ENCODE measurements at places on chromosomes 12 and 14.

DNA sequence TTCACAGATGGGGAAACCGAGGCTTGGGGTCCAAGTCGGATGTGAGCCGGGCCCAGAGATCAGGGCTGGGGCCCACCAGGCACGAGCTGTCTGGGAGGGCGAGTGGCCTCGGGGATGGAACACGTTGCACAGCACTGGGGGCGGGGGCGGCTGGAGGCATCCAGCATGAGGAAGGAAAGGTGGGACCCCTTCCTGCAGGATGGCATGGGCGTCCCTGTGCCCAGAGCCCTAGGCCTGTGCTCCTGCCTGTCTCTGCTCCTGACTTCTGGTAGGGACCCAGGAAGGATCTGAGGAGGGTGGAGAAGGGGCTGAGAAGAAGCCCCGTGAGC lies 183.4 kb downstream of the KIF26A start:
- DNase-seq = no peak

DNA sequence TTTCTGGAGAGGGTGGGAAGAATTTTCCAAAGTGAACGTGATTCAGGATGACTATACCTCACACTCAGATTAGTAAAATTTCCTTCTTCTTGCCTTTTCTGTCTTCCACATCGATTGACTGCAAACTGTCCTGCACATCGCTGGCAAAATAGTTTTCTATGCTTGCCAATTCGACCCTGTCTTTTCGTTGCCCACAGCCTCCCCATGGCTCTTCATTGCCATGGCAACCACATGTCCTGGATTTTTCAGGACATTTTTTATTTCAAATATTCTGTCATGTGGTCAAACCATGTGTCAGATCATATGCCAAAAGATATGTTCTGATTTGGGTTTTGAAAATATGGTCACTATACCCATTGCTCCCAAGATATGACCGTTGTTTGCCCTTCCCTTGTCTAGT lies 46.9 kb upstream of the OTX2 start:
- DNase-seq = no peak

- no peak for DNase-seq
Observed at GRCh38 chr12:103573185-103573584, 13.9 kb upstream of the STAB2 start.

- no peak for DNase-seq
Observed at GRCh38 chr14:69666112-69666511, 54.7 kb downstream of the SUSD6 start.

- no peak for DNase-seq
Observed at GRCh38 chr14:91985521-91986255, 38.2 kb upstream of the FBLN5 start.

DNA sequence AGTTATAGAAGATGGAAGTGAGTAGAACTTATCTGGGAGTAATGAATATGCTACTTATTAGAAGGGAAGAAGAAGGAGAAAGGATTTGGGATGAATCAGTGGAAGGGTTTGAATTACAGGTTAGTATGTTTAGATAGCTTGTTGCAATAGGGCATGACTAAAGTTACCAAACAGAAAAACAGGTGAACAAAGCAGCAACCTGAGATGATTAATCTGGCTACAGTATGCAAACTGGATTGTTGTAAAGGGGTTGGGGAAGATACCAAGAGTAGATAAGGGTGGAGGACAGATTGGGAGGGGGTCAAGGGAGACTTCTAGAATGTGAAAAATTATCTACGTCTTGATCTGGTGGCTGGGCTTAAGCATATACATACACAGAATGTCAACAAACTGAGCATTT lies 73.4 kb upstream of the CLEC14A start:
- no peak for DNase-seq

- DNase-seq = no peak
Observed at GRCh38 chr14:33317675-33318074, 379.0 kb downstream of the NPAS3 start.

GRCh38 chr12:99035803-99036202 lies 390.7 kb downstream of the APAF1 start:
- no peak for DNase-seq

- DNase-seq = no peak
Observed at GRCh38 chr12:6026998-6027397, 81.9 kb upstream of the ANO2 start.

- DNase-seq = no peak
Observed at GRCh38 chr12:131687346-131688125, 23.4 kb upstream of the SFSWAP start.

DNA sequence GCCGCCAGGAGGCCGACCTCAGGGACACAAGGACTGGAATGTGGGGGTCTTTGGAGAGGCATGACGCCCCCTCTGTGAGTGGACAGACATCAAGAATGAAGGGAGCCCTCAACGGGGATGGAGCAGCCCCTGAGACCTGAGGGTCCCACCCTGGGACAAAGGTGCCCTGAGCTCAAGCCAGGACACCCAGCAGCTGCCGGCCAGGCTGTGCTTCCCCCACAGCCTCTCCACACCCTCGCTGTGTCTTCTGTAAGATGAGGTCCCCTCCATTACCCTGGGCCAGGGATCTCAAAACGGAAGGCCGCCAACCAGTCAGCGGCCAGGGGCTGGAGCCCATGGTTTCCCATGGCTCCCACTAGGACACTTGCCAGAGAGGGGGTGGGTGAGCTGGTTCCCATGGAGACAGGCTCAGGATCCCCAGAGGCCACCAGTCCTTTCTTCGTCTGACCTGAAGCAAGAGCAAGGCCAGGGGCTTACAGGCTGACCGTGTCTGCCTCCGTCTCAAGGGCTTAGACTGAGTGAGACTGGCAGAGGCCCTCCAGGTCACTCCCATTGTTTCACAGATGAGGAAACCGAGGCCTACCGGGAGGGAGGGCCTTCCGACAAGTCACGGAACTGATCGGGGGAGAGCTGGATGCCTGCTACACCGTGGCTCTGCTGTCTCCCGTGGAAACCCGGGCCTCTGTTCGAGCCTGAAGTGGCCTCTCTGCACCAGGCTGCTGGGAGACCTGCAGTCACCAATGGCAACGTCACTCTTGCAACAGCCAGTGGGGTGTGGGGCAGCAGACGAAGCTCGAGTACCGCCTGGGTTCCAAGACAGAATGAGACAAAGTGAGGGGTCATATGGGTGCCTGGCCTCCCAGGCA lies 91.7 kb upstream of the DIO3 start:
- DNase-seq = no peak

DNA sequence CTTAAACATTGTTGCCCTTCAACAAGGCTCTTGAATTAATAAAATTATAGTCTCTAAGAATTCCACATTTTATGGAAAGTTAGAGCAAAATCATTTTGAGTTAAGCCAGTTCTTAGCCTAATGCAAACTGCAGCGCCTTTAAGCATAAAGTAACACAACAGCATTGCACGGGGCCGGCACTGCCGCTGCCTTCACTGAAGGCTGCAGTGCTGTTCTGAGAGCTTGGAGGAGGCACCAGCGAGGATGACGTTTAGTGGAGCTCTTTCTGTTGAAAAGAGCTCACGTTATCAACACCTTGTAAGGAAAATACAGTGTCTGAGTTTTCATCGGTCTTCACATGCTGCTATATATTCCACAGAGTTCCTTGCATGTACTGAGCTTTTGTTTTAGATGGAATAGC lies 38.3 kb upstream of the DYNC1H1 start:
- DNase-seq = no peak

DNA sequence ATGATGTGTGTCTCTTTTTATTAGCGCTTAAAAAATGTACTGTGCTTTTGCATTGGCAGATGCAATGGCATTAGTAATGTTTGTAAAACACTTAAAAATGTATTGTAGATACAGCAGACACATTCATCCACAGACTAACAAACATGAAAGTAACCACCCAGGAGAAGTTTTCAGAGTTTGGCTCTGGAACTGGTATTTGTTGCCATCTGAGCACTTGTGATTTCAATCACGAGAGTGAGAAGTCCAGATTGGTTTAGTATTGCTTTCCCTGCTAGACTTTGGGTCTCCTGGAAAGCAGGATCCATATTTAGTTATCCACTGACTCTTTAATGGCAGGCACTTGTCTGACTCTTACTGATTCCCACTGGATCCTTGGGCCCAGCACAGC lies 13.2 kb downstream of the RASSF8 start:
- no peak for DNase-seq

GRCh38 chr12:38555620-38556591 lies 239.3 kb downstream of the ALG10B start:
- no peak for DNase-seq

GRCh38 chr12:45329238-45329637 lies 113.3 kb downstream of the ANO6 start:
- DNase-seq = no peak
